ENCODE measurements at places on chromosomes 4 and X. TPM values are rescaled to one million over a fixed set of nuclear protein-coding genes. Genes with fewer than 3 reads are reported as not detected.

CLTRN gene
- total RNA-seq, result 0.59 TPM

DMRTC1 gene
- not detected for total RNA-seq

ENPEP gene
- total RNA-seq, result 5.0 TPM

ADAMTS3 gene
- 2.9 TPM for total RNA-seq

FGA gene
- not detected for total RNA-seq

CDS1 gene
- total RNA-seq, result 9.8 TPM

TRPC3 gene
- 0.64 TPM for total RNA-seq
